Effector memory CD4-positive, alpha-beta T cell (primary cell): ENCODE measurements at places on chromosomes 4 and X.

- no peak overlapping the region for H3K4me3 ChIP-seq
- no peak overlapping the region for H3K27ac ChIP-seq
- H3K36me3 ChIP-seq: no peaks in the 10 kb centered on the region
- no peaks in the 10 kb centered on the region for H3K27me3 ChIP-seq
Observed at GRCh38 chrX:3777416-3777815, 64.0 kb upstream of the PRKX start.

DNA sequence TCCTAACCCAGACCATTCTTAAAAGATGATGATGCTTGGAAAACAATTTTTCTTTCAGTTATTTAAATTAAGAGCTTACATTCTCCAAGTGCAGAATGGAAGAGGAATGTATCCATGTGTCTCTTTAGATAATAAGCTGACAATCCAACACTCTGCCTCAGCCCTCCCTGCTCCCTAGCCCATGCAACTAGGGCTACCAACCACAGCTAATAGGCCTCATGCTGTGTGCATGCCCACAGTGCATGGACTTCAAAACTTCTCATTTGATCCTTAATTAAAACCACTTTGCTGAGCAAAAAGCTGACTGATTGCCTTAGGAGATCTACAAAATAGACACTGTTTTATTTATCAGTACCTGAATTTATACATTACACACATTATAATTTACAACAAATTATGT lies 473.9 kb downstream of the GALNTL6 start:
- H3K36me3 ChIP-seq: no peaks in the 10 kb centered on the region
- no peak for DNase-seq
- H3K27me3 ChIP-seq: no peaks in the 10 kb centered on the region
- H3K4me1 ChIP-seq: no peaks in the 10 kb centered on the region
- no peak overlapping the region for H3K4me3 ChIP-seq
- H3K27ac ChIP-seq: no peak overlapping the region

- no peak overlapping the region for H3K27ac ChIP-seq
- no peaks in the 10 kb centered on the region for H3K27me3 ChIP-seq
- no peaks in the 10 kb centered on the region for H3K4me1 ChIP-seq
Observed at GRCh38 chr4:149005191-149005590, 563.0 kb upstream of the NR3C2 start.

DNA sequence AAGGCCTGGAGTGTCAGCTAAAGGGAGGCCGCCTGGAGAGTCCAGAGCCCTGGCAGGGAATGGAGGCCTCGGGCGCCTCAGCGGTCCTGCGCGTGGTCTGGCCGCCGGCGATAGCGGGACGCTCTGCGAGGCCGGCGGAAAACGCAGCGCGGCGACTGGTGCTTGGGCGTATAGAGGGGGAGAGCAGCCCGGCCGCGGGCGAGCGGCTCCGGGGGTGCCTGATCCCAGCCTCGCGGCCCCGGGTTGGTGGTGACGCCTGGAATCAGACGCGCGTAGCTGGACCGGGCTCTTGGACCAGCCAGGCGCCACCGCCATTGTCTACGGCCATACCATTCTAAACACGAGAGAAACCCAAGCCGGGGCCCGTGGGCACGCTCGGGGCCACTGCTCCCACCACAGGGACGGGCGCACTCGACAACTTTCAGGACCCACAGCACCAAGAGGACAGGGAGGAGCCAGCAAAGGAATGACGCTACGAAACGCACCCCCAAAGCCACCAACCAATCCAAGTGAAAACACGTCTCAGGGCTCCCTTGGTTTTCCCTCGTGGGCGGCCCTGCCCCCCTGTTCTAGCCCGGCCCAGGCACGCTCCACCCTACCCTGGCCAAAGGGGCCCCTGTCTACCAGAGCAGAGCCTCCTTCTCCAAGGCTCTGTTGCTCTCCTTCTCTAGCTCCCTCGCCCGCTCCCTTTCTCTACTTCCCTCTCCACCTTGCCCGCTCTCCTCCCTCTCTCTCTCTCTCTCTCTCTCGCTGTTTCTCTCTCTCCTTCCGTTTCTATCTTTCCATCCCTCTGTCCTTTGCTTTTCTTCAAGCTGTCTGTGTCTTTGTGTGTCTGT lies 7.8 kb downstream of the FRG2 start:
- no peak for DNase-seq
- peaks cover 20% of the 10 kb centered on the region for H3K27me3 ChIP-seq
- H3K36me3 ChIP-seq: no peaks in the 10 kb centered on the region
- H3K4me3 ChIP-seq: no peak overlapping the region
- no peak overlapping the region for H3K27ac ChIP-seq

DNA sequence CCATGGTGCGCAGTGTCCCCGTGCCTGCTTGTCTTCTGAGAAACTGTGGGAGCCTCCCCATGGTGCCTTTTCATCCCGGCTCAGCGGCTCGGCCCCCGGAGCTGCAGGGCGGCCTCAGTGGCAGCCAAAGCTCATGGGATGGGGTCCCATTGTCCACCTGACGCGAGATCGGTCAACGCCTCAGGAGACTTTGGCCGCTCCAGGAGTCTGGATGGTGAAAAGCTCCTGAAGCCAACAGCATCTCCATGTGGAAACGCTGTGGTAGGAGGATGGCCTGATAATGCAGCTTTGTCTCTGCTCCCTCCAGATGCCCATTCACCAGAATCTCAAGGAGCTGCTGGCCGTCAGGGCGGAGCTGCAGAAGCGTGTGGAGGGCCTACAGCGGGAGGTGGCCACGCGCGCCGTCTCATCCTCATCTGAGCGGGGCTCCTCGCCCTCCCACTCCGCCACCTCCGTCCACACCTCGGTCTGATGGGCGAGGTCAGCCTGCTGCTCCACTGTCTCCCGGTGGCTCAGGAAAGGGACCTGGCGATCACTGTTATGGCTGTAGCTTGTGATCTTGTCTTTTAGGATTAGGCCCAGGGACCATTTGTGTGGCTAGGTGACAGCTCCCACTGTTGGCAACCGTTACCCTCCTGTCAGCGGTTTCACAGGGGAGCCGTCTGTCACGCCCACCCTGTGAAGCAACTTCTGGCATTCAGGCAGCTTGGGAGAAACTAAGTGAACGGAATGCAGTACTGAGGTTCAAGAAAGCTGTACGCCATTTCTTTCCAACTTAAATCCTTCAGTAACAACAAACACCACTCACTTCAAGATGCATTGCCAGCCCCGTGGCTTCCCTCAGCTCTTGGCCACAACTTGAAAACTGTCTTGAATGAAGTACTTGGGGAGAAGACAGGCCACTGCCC lies 69.3 kb downstream of the MTMR1 start:
- no peaks in the 10 kb centered on the region for H3K27me3 ChIP-seq
- no peaks in the 10 kb centered on the region for H3K4me1 ChIP-seq
- H3K27ac ChIP-seq: no peak overlapping the region
- peaks cover 4% of the 10 kb centered on the region for H3K36me3 ChIP-seq
- DNase-seq: no peak

GRCh38 chr4:48047421-48047844 lies 30.9 kb downstream of the NIPAL1 start:
- no peaks in the 10 kb centered on the region for H3K27me3 ChIP-seq
- peak overlapping the region; percentile 6 for H3K4me3 ChIP-seq
- DNase-seq: peak; percentile 28
- H3K36me3 ChIP-seq: no peaks in the 10 kb centered on the region
- H3K4me1 ChIP-seq: peaks cover 28% of the 10 kb centered on the region

GRCh38 chr4:26372525-26373172 lies 51.8 kb downstream of the RBPJ start:
- no peak overlapping the region for H3K4me3 ChIP-seq
- peak; percentile 4 for DNase-seq
- no peaks in the 10 kb centered on the region for H3K36me3 ChIP-seq
- H3K27ac ChIP-seq: no peak overlapping the region

DNA sequence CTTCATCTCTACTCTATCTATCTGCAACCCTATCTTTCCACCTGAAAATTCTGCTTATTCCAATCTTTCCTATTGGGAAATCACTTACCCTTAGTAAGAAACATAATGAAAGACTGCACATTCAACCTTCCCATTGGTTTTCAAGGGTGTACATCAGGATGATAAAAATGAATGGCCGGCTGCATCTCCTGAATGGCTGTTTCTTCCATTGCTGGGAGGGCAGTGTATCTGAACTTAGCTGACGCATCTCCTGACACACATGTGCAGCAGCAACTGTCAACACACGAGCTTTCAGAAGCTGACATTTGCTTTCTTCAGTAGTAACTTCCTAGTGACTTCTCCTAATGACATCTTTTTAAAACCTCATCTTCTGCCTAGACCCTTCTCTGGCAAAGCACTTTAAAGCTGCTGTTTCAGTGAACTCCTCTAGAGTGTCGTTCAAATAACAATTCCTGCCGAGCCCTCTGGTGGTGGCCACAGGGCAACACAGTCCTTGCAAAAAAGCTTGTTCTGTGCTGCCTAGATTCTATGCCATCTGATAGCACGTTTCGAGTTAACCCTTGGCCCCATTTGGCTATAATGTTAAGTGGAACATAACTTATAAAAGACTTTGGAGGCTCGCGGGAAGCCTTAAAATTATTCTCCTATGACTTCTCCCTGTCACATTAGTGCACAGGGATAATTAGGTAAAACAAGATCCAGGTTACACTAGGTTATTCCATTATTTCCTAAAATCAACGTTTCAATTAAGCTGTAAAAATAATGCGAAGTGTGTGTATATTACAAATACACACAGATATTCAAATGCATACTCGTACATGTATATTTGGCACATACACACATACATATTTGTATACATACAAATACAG lies 2340.7 kb downstream of the PCDH7 start:
- no peaks in the 10 kb centered on the region for H3K36me3 ChIP-seq
- no peaks in the 10 kb centered on the region for H3K27me3 ChIP-seq
- H3K4me3 ChIP-seq: no peak overlapping the region
- no peaks in the 10 kb centered on the region for H3K4me1 ChIP-seq
- DNase-seq: no peak

DNA sequence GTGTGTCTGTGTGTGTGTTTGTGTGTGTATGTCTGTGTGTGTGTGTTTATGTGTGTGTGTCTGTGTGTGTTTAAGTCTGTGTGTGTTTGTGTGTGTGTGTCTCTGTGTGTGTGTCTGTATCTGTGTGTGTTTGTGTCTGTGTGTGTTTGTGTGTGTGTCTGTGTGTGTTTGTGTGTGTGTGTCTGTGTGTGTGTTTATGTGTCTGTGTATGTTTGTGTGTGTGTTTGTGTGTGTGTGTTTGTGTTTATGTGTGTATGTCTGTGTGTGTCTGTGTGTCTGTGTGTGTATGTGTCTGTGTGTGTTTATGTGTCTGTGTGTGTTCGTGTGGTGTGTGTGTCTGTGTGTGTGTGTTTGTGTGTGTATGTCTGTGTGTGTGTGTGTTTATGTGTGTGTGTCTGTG lies 11.4 kb downstream of the IL9R start:
- H3K36me3 ChIP-seq: no peaks in the 10 kb centered on the region
- H3K4me3 ChIP-seq: no peak overlapping the region
- no peaks in the 10 kb centered on the region for H3K4me1 ChIP-seq
- no peak overlapping the region for H3K27ac ChIP-seq
- no peak for DNase-seq

- no peaks in the 10 kb centered on the region for H3K36me3 ChIP-seq
- no peaks in the 10 kb centered on the region for H3K4me1 ChIP-seq
Observed at GRCh38 chr4:165686756-165687155, 186.3 kb upstream of the TLL1 start.

DNA sequence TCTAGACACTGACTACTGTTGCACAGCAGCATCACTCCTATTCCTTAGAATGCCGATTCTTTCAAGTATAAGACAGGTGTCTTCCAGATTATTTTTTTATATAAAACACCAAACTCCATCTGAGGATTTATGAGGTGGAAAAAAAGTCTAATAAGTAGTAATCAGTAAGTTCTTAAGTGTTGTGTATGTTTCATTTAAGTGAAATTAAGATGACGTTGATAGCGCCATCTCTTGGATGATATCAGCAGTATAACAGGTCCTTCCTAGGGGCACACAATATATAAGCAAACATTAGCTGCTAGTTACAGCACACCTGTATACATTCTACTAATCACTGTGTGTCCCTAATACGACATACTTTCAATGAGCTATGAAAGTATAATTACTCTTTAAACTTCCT lies 99.6 kb upstream of the STS start:
- H3K36me3 ChIP-seq: peaks cover 6% of the 10 kb centered on the region
- no peaks in the 10 kb centered on the region for H3K4me1 ChIP-seq
- H3K27ac ChIP-seq: no peak overlapping the region
- DNase-seq: no peak
- no peak overlapping the region for H3K4me3 ChIP-seq
- no peaks in the 10 kb centered on the region for H3K27me3 ChIP-seq

DNA sequence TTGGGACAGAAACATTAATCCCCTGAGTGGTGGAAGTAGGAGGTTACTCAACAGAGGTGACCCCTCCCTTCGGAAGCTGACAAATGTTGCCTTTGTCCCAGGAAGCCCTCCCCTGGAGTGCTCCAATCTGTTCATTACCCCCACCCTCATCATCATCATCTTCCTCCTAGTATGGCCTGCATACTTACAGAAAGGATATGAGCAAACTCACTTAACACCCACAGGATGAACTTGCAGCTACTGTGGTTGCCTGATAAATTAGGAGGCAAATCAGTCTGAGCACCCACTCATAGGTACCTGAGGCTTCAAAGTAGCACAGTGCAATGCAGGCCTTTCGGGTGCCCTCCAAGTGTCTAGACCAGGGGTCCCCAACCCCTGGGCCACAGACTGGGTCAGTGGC lies 236.7 kb upstream of the GATB start:
- H3K4me1 ChIP-seq: peaks cover 14% of the 10 kb centered on the region
- no peaks in the 10 kb centered on the region for H3K36me3 ChIP-seq
- DNase-seq: no peak
- H3K4me3 ChIP-seq: no peak overlapping the region
- H3K27me3 ChIP-seq: no peaks in the 10 kb centered on the region

DNA sequence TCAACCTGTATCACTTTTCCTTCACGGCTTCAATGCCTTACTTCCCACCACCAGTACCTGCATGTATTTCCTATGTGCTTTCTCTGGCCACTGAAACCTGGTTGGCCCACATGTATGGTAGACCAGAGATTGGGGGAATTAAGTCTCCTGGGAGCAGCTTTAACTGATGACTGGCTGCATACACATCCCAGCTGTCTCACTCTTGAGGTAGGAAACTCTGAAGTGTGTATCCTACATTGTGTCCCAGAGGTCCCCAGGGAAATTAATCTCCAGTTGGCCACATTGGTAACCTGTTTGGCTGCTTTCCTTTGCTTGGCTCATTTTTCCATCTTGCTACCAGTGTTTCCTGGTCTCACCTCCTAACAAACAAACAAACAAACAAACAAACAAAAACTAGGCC lies 124.4 kb downstream of the ZNF827 start:
- no peak overlapping the region for H3K4me3 ChIP-seq
- no peaks in the 10 kb centered on the region for H3K27me3 ChIP-seq
- no peaks in the 10 kb centered on the region for H3K36me3 ChIP-seq
- no peaks in the 10 kb centered on the region for H3K4me1 ChIP-seq
- DNase-seq: no peak

DNA sequence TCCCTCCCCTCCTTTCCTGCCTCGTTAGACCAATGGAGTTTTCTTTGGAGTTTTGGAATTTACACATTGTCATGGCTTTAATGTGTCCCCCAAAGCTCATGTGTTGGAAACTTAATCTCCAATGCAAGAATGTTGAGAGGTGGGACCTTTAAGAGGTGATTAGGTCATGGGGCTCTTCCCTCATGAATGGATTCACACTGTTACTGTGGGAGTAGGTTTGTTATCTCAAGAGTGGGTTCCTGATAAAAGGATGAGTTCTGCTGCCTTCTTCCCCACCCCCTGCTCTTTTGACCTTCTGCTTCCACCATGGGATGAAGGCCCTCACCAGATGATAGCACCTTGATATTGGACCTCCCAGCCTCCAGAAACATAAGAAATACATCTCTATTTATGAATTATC lies 16.8 kb downstream of the MORF4L2 start:
- no peak for DNase-seq
- H3K27ac ChIP-seq: no peak overlapping the region
- H3K4me3 ChIP-seq: no peak overlapping the region
- peaks cover under 1% of the 10 kb centered on the region for H3K36me3 ChIP-seq
- no peaks in the 10 kb centered on the region for H3K27me3 ChIP-seq
- H3K4me1 ChIP-seq: no peaks in the 10 kb centered on the region
